ENCODE measurements at places on chromosomes 5 and 9. TPM values are rescaled to one million over a fixed set of nuclear protein-coding genes. Genes with fewer than 3 reads are reported as not detected.

Gene ASPN
- not detected for total RNA-seq

Gene RRAGA
- 44.5 TPM for total RNA-seq

Gene NR4A3
- 2.1 TPM for total RNA-seq

Gene NR6A1
- total RNA-seq: 8.7 TPM

Gene LCP2
- 40.0 TPM for total RNA-seq

Gene SPINK13
- total RNA-seq: not detected

Gene MARCOL
- total RNA-seq: not detected

Gene CTSL
- not detected for total RNA-seq
